Central memory CD4-positive, alpha-beta T cell (primary cell): ENCODE measurements at places on chromosomes 6 and 20.

- no peak for DNase-seq
Measured at GRCh38 chr6:30156262-30156599, 4.8 kb downstream of the TRIM10 start.

GRCh38 chr6:127710668-127711067 lies 133.7 kb downstream of the C6orf58 start:
- DNase-seq, result no peak

GRCh38 chr20:34639755-34640222 lies 37.1 kb downstream of the PIGU start:
- no peak for DNase-seq

- no peak for DNase-seq
Measured at GRCh38 chr6:12324748-12325147, 34.6 kb downstream of the EDN1 start.

DNA sequence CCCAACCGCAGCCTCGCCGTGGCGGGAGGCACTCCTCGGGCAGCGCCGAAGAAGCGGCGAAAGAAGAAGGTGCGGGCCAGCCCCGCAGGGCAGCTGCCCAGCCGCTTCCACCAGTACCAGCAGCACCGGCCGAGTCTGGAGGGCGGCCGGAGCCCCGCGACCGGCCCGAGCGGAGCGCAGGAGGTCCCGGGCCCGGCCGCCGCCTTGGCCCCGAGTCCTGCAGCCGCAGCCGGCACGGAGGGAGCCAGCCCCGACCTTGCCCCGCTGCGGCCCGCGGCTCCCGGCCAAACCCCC lies 525 bp downstream of the PNRC1 start:
- DNase-seq, result no peak

DNA sequence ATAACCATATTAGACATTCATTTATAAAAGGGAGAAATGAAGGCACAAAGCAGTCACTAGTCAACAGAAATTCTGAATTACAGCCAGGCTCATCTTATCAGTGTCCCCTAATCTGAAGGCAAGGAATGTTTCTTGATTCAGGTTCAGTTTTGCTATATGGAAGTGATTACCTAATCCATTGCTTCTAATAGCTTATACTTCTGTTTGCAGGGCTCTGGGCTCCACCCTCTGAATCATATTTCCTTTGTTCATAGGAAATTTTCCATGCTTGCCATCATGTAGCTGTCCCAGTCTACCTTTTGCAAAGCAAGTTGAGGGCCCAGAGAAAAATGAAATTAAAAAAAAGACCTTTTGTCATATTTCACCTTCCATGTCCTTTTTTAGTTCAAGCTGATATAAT lies 96.0 kb downstream of the LCA5 start:
- DNase-seq, result no peak

DNA sequence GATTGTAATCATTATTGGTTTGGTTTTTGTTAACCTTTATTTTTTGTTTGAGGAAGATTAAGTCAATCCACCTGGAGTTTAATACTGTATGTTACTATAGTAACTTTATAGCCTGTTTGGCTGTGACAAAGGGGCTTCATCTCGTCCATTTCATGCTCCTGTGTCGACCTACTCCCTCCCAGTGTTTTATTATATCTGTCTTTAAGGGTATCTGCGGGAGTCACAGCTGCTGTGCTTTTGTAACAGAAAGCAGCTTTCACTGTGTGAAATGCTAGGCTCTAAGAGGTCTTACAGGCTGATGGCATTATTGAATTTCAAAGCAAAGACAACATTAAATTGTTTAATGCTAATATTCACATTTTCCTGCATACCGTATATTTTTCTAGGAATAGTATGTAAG lies 698.0 kb upstream of the POU3F2 start:
- DNase-seq, result no peak

GRCh38 chr20:42610070-42610469 lies 579.6 kb downstream of the PTPRT start:
- DNase-seq, result no peak

- no peak for DNase-seq
Measured at GRCh38 chr6:49514571-49515484, 15.1 kb downstream of the GLYATL3 start.

DNA sequence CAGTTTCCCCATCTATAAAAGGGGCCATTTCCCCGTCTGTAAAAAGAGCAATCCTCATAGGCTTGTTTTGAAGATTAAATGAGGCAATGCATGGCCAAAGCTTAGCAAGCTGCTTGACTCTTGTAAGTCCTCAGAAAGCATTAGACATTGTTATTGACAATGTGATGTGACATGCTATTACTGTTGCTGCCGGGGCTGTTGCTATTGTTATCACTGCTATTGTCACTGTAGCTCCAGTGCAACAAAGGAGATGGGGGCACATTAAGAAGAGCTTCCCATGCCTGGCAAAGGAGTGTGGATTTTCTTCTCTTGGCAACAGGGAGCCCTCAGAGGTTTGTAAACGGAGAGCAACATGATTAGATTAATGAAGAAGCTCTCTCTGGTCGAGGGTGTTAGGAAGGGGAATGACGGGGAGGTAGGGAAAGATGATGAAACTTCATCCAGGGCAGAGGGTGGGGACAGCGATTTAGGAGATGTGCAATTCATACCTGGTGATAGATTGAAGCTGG lies 33.1 kb upstream of the FAM83D start:
- DNase-seq, result no peak

GRCh38 chr6:109010705-109011102 lies 83.9 kb downstream of the SESN1 start:
- DNase-seq, result no peak

DNA sequence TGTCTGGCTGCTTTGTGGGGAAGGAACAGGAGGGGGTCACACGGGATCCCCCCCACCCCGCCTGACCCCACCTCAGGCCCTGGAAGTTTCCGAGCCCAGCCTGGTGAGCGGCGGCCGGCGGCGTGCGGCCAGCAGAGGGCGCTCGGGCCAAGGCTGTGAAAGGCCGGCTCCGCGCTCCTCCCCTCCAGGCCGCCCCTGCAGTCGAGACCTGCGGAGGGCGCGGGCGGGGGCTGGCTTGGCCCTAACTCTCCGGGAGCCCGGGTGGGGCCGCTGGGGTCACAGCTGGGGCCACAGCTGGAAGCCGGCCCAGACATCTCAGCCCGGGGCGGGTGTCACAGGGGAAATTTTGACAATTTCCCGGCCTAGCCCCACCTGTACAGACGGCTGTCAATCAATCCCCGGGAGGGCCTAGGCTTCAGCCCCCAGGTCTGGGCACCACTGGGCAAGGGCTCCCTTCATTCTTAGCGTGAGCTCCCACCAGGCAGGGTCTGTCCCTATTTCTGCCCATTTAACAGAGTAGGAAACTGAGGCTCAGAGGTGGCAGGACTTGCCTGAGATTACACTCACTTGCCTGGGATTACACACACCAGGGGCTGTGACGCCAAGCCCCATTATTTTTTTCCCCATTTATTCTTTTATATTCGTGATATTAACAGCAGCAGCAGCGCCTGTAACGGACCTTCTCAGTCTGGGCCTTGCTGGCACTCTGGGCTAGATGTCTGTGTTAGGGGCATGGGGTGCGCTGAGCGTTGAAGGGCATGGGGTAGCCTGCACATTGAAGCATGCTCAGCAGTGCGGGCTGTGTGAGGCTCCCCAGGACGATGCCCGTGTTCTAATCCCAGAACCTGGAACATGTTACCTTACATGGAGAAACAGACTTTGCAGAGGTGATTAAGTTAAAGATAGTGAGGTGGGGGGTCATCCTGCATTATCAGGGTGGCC lies 23.0 kb downstream of the ZBP1 start:
- DNase-seq, result peak; percentile 60

- no peak for DNase-seq
Measured at GRCh38 chr20:24673678-24674570, 204.5 kb downstream of the SYNDIG1 start.

GRCh38 chr20:34985461-34986310 lies 30.0 kb downstream of the MYH7B start:
- DNase-seq, result no peak

- no peak for DNase-seq
Measured at GRCh38 chr20:32655903-32656512, 17.7 kb downstream of the C20orf203 start.

GRCh38 chr6:56245903-56246351 lies 1.5 kb downstream of the COL21A1 start:
- DNase-seq, result no peak

DNA sequence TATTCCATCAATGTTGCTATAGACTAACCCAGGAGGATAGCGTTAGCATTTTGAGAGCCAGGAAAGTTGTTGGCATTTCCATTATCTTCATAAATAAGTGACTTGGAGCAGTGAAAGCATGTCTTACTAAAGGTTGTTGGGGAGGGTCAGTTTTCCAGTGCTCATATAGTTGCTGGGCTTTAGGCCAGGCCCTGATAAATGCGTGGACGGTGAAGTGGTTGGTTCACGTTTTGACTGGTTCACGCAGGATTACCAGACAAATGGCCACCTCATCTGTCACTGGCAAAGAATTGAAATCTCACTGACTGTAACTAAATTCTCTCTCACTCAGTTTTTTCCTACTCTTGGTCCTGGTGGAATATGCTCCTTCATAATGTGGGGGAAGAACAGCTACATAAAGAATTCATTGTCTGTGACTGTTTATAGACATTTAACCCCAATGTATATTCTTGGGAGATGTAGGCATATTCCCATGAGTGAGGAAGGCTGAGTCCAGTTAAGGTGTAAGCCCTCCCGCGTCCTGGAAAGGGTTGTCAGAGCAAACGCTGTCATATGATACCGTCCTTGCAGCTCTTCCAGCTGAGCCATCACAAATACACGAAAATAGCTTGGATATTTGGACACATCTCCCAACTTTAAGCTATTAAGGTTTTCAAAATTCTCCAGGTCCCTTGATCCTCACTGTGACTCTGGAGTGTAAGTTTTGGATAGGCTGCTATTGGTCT lies 27.8 kb downstream of the LRRC1 start:
- DNase-seq, result no peak

GRCh38 chr20:59784791-59785668 lies 148.4 kb downstream of the SYCP2 start:
- no peak for DNase-seq

DNA sequence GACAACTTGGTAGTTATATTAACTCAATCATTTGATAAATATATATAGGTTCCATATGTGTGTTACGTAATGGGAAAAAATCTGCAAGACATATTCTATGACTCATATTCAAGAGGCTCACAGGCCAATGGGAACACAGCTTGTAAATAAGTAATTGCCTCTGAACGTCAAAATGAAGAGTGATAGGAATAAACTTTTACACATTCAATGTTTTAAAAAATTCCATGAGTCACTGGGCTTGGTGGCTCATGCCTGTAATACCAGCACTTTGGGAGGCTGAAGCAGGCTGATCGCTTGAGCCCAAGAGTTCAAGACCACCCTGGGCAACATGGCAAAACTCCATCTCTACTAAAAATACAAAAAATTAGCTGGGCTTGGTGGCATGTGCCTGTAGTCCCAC lies 209.4 kb upstream of the MCHR2 start:
- no peak for DNase-seq

GRCh38 chr6:93407186-93407585 lies 12.2 kb downstream of the EPHA7 start:
- no peak for DNase-seq

DNA sequence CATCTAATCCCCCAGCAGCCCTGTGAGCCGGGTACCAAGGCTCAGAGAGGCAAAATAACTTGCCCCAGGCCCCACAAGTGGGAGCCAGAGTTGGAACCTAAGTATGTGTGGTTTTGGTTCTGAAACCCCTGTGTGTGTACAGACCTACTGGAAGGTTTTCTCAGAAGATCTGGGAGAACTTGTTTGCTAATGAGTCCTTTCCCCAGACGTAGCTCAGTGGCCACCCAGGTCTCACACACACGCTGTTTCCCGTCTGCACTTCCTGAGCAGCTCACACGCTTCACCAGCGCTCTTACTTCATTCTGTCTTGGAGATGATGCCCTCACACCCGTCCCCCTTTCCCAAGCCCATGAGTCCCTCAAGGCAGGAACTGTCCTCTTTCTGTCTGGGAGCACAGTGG lies 8.2 kb downstream of the CCN5 start:
- no peak for DNase-seq

DNA sequence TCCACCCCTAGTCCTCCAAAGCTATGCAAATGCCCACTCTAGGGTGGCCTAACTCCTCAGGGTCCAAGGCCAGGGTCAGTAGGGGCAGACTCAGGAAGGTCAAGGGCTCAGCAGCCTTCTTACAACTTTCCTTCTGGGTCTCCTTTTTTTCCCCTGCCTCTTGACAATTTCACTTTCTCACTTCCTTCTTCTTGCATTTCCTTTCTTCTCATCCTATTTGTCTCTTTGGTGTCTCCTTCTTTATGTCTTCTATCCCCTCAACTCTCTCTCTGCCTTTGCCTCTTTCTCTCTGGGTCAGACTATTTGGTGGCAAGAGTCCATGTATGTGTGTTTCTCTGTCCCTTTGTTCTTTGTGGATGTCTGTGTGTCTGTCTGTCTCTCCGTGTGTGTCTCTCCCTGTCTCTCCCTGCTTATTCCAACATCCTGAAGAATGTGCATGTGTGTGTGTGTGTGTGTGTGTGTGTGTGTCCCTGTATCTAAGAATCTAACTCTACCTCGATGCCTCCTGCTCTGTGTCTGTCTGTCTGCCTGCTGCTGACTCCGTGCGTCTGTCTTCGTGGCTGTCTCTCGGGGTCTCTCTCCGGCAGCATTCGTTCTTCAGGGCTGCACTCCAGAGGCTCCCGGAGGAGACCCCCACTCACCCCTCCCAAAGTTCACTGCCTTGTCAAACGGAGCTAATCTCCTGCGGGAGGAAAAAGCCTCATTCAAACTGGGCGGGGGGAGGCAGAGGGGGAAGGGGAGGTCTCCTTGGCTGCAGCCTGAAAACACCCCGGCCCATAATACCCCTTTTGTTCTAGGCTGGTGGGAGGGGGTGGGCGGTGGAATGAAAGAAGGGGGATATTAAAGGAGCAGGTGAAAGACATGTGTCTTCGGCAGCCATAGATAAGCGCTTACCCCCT lies 51.7 kb upstream of the FOXP4 start:
- DNase-seq, result no peak

GRCh38 chr20:38247166-38247509 lies 13.4 kb downstream of the KIAA1755 start:
- no peak for DNase-seq

- no peak for DNase-seq
Measured at GRCh38 chr6:145206247-145206907, 528.9 kb downstream of the EPM2A start.

DNA sequence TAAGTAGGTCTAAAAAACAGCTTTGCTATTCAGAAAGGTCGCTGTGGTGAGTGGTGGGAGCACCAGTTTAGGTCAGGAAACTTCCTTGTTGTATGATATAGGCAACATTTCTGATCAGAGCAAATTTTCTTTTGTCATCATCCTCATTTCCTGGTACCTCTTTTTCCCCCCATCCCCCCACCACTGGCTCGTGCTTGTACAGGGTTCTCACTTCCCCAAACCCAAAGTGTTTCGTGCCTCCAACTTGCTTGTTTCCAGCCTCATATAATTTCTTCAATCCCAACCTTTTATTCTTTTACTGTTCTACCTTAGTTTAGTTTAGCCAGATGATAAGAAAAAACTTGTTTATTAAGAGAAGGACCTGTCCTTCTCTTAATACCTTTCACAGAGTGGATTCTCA lies 209.4 kb upstream of the JAG1 start:
- no peak for DNase-seq
